ENCODE measurements at places on chromosomes 6 and 20.

GRCh38 chr6:158774717-158775449, 44.3 kb downstream of the EZR start:
- DNase-seq: no peak

- no peak for DNase-seq
These were observed 72.1 kb downstream of the TRAM2 start for GRCh38 chr6:52504782-52505136.

DNA sequence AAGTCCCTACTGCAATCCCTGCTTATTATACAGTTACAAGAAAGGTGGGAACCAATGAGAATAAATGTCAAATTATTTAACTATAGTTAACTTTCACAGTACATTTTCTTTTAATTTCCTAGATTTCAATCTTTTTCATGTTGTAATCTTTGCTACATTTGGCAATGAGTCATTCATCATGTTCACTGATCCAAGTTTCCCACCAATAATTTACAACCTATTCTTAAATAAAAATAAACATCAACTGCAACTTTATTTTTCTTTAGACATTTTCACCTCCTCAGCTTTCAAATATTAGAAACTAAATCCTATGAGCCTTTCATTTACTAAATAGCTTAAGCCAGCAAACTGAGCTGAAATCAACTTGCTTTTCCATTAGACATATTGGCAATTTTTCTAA, 541.3 kb upstream of the BTBD3 start:
- no peak for DNase-seq

DNA sequence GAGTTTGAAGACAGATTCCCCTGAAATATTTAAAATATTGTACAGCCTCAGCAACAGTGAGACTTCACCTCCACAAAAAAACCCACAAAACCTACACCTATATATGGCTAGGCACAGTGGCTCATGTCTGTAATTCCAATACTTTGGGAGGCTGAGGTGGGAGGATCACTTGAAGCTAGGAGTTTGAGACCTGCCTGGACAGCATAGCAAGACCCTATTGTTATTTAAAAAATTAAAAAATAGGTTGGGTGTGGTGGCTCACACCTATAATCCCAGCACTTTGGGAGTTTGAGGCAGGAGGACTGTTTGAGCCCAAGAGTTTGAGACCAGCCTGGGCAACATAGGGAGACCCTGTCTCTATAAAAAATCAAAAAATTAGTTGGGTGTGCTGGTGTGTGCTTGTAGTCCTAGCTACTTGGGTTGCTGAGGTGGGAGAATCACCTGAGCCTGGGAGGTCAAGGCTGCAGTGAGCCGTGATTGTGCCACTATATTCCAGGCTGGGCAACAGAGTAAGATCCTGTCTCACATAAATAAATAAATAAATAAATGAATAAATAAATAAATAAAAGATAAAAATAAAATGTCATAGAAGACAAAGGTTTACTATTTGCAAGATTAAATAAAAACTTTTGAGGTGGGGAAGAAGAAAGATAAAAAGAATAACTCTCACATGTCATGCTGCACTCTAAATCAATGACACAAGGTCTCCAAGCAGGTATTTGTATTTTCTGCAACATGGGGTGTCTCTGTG, 51.1 kb downstream of the RARS2 start:
- no peak for DNase-seq

GRCh38 chr6:146593986-146594385, 4.8 kb upstream of the ADGB start:
- no peak for DNase-seq

GRCh38 chr6:34332251-34333198, 59.9 kb downstream of the NUDT3 start:
- DNase-seq: no peak

DNA sequence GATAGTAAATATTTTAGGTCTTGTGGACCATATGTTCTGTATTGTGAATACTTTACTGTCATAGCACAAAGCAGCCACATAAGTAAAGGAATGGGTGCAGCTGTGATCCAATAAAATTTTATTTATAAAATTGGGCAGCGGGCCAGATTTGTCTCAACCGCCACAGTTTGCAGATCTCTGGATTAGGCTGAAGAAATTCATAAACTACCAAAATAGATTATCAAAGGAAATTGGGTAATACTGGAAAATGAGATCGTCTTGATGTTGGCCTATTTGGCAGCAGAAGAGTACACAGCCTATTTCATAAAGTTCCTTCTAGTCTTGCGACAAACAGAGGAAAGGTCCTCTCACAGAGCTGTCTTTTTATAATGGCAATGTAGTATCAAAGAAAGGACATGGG, 69.8 kb downstream of the DZANK1 start:
- no peak for DNase-seq

DNA sequence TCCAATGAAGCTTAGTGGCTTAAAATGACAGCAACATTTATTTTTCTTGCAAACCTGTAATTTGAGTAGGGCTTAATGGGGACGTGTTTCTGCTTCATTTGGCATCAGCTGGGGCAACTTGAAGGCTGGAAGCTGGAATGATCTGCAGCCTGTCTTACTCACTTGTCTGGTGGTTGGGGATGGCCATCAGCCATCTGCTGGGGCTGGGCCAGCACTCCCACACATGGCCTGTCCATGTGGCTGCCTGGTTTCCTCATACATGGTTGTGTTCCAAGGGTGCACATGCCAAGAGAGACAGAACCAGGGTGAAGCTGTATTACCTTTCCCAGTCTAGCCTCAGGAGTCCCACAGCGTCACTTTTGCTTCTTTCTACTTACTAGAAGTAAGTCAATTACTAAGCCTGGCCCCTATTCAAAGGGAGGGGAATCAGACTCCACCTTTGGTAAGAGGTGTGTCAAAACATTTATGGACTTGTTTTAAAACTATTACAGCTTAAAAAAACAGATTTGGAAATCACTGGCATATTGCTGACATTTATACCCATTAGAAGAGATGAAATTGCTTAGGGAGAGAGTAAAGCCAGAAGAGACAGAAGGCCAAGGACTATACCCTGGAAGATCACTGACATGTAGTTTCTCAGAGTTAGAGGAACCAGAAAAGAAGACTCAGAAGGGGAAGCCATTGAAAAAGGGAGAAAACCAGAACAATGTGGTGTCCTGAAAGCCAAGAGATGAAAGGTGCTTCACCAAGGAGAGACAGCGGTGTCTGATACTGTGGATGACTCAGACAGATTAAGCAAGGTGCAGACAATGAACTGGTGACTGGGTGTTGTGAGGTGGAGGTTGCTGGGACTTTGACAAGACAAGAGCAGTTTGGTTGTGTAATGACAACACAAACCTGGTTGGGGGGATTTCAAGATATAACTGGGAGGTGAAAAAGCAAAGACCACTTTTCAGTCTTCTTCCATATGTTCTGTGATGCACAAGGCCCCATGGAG, 345.2 kb downstream of the GJA1 start:
- DNase-seq: no peak

- no peak for DNase-seq
These were observed 94.0 kb upstream of the TINAG start for GRCh38 chr6:54214286-54214685.

DNA sequence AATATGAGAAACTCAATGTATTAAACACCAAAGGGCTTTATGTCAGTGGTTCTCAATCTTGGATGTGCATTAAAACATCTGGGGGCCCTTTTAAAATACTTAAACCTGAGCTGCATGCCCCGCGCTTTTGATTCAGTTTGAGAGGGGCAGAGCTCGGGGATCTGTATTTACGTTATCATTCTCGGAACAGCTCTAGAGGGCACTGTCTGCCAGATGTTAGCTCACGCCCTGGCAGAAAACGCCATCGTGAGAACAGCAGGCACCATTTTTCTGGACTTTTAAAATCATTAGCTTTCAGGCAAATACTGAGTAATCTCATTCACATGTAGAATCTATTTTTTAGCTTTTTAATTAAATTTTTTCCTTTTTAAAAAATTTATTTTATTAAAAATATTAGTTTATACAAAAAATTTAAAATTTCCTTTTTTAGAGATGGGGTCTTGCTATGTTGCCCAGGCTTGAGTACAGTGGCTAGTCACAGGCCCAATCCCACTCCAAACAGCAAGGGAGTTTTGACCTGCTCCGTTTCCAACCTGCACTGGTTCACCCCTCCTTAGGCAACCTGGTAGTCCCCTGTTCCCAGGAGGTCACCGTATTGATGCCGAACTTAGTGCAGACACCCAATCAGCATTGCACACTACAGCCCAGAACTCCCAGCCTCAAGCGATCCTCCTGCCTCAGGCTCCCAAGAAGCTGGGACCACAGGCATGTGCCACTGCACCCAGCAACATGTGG, 30.0 kb upstream of the ZNF133 start:
- no peak for DNase-seq
